ENCODE measurements at places on chromosomes 11 and 22.

GRCh38 chr11:7281809-7282208 is 30.1 kb downstream of the SYT9 start:
- no peak for DNase-seq

DNA sequence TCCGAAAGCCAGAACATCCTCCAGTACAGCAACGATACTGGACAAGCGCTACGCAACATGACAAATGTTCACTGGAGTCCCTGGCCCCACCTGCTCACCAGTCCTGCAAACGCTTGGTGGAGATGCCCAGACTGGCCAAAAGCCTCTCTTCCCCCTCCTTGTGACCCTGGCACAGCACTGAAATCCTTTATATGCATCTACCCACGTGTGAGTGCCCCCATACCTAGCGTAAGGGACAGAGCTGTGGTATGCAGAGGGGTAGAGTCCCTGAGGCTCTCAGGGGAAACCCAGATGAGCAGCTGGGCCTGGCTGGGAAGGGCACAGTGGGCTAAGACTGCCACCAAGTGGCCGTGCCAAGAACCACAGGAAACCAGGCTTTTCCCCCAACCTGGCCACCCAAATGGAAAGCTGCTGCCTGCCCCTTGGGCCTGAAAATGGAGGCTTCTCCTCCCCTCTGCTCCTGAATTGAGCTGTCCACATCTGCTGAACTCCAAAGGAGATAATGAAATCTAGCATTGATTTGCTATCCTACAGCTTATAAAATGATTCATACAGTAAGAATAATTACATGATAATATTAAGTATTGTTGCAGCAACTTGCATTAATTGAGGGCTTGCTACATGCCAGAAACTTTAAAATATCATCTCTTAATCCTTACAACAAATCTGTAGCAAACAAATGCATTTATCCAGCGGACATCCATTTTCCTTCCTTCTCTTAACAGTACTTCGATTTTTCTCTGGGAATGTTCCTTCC is 24.8 kb upstream of the TTC12 start:
- no peak for DNase-seq

DNA sequence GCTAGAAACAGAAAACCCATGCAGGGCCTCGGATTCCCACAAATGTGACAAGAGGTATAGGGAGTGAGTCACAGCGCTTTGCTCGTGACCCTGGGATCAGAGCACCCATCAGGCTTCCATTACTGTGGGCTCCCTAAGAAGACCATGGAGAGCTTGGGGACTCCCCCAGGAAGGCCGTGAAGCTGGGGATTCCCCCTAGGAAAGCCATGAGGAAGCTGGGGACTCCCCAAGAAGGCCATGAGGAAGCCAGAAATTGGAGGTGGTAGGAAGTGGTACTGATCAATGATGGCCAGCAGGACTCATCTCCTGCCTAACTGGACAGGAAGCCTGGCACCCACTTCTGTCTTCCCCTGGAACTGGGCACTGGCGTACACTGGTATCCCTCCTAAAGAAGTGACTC is 10.1 kb upstream of the DCPS start:
- DNase-seq, result no peak

- no peak for DNase-seq
Observed at GRCh38 chr11:128610721-128611617, 23.6 kb upstream of the ETS1 start.

DNA sequence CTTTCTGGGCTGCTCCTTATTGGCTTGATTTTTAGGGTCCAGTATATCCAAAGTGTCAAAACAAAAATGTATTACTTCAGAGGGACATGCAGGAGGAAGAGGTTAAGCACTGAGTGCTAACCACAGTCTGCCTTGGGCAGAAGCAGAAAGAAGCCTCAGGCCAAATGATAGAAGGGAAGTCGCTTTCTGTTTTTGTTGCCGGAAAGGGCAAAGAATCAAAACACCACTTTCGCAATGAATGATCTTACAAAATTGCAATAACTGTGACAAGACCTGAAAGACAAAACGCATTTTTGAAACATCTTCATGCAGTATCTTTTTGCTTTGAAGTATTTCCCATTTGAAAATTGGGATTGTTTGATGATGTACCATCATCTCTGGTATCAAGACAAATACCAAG is 70.1 kb upstream of the PICALM start:
- no peak for DNase-seq

GRCh38 chr11:103889679-103890078 is 146.8 kb upstream of the DDI1 start:
- no peak for DNase-seq

DNA sequence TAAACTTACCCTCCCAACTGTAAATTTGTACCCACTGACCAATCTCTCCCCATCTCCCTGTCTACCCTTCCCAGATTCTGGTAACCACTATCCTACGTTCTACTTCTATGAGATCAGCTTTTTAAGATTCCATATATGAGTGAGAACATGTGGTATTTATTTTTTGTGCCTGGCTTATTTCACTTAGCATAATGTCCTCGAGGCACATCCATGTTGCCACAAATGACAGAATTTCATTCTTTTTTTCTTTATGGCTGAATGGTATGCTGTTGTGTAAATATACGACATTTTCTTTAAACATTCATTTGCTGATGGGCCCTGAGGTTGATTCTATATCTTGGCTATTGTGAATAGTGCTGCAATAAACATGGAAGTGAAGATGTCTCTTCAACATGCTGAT is 74.7 kb upstream of the RRM1 start:
- no peak for DNase-seq

GRCh38 chr22:37472418-37473006 is 13.7 kb downstream of the MFNG start:
- DNase-seq, result no peak

DNA sequence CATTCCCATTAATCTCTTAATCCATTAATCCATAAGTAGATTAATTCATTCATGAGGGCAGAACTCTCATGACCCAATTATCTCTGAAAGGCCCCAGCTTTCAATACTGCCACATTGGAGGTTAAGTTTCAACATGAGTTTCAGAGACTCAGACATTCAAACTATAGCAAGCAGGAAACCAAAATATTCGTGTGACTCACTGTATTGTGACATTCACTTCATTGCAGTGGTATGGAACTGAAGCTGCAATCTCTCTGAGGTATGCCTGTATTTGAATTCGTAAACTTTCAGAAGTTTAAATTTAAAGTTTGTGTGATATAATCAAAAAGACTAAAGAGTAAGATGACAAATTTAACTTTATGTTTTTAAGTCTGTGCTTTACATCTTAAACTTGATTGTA is 2.9 kb upstream of the OR52J3 start:
- DNase-seq, result no peak

- no peak for DNase-seq
Observed at GRCh38 chr22:42549331-42550060, 4.3 kb upstream of the SERHL2 start.

DNA sequence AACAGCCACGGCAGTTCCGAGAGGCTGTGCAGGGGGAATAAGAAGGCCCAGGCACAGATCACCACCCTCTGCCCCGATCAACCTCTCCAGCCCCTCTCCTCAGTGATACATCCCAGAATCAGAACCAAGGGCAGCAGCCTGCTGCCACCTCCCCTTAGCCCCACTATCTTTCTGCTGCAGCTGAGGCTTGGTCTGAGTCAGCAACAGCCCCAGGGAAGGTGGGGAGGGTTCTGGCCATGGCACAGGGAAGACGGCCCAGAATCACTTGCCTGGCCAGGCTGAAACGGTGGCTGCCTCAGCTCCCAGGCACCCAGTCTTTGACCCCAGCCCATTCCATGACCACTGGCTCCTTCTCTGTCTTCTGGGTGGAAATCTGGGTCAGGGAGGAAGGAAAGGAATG is 2.3 kb downstream of the CHID1 start:
- DNase-seq, result no peak

DNA sequence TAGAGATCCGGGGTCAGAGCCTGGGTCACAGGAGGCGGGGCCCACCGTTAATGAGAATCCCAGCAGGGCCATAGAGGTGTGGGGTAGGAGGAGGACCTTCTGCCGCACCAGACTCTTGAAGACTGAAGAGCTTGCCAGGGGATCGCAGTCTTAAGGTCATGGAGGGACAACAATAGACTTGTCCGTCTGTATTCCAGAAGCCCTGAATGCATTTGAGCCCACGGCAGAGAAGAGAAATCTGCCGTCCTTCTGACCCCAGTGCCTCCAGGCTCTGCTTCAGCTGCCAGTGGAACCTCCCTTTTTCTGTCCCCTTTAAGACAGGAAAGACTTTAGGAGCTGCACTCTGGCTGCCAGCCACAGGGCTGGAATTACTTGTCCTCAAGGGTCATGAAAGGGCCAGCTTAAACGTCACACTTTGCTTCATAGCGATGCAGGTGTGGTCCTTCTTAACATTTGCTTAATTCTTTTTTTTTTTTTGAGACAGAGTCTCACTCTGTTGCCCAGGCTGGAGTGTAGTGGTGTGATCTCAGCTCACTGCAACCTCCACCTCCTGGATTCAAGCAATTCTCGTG is 15.5 kb upstream of the ST3GAL4 start:
- no peak for DNase-seq

Data from T1000 (cell line).